ENCODE measurements at places on chromosomes 3 and 15. TPM values are rescaled to one million over a fixed set of nuclear protein-coding genes. Genes with fewer than 3 reads are reported as not detected.

GRCh38 chr15:67736810-67737209 lies 88.5 kb upstream of the SKOR1 start:
- no peaks in the 10 kb centered on the region for H3K27me3 ChIP-seq
- no peak for DNase-seq
- no peak overlapping the region for H3K27ac ChIP-seq

- peaks cover 20% of the 10 kb centered on the region for H3K36me3 ChIP-seq
- H3K27me3 ChIP-seq = no peaks in the 10 kb centered on the region
- H3K4me3 ChIP-seq = no peak overlapping the region
- no peak for DNase-seq
Observed at GRCh38 chr15:69454953-69455352, 2.3 kb downstream of the RPLP1 start.

DNA sequence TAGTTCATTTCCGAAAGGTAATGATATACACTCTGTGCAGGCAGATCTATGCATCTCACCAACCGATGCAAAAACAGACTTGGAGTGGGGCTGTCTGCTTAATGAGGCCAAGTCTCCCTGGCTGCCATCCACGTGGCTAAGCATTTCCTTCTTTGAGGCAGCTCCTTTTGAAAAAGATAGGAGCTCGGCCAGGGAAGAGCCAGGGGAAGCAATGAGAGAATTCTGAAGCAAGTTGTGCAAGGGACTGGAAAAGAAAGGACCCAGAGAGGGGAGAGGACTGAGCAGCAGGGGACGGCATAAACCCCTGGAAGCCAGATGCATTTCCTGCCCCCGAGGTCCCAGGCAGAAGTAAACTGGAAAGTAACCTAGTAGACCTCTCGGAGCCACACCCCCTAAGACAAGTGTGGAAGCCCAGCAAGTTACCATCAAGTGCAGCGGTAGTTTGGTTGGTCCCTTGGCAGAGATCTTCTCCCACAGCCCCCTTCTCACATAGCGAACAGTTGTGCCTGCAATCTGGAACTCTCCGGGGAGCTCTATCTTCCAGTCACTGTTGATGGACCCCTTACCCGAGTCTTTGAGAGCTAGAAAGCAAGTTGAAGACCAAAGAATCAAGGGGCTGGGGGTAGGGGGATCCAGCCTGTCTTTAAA lies 288.2 kb downstream of the ADAMTS17 start:
- H3K4me3 ChIP-seq = no peak overlapping the region
- peaks cover 28% of the 10 kb centered on the region for H3K4me1 ChIP-seq
- DNase-seq = no peak
- peaks cover 2% of the 10 kb centered on the region for H3K36me3 ChIP-seq
- no peak overlapping the region for H3K27ac ChIP-seq

DNA sequence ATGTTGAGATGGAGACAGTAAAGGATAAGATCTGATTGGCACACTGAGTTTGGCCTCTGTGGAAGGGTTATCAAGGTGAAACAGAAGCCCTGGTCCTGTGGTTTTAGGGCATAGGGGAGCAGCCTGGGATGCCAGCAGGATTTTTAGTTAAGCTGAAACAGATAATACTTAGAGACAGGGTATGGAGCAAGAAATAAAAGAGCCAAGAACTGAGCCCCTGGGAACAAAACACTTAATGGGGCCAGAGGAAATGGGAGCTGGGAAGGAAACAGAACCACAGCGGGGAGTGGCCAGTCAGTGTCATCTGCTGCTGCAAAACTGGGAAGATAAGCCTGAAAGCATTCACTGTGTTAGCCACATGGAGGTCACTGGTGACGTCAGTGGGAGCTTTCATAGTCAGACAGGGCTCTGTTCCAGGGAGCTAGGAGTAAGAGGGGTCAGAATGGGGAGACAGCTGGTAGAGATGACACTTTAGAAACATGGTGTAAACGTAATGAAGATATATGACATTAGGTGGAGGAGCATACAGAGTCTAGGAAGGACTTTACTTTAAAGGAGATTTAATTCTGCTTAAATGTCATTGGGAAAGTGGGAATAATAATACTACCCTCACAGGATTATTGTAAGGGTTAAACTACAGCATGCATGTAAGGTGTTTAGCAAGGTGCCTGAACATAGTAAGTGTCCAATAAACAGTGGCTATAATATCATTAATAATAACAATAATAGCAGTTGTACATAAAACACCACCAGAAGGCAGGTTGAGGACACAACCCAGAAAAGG lies 172.7 kb upstream of the CTNNB1 start:
- no peaks in the 10 kb centered on the region for H3K36me3 ChIP-seq
- no peaks in the 10 kb centered on the region for H3K27me3 ChIP-seq
- DNase-seq = peak; percentile 73
- peak overlapping the region; percentile 8 for H3K27ac ChIP-seq
- peaks cover 4% of the 10 kb centered on the region for H3K4me1 ChIP-seq

- no peaks in the 10 kb centered on the region for H3K4me1 ChIP-seq
- no peak overlapping the region for H3K27ac ChIP-seq
- H3K4me3 ChIP-seq = no peak overlapping the region
- no peak for DNase-seq
- H3K36me3 ChIP-seq = no peaks in the 10 kb centered on the region
Observed at GRCh38 chr3:143380449-143380848, 260.9 kb downstream of the CHST2 start.

GRCh38 chr15:82647045-82647834 lies at the start of gene CPEB1:
TSS of gene CPEB1 (minus strand) at chr15:82647363. CDS start at chr15:82628459, 18,904 bp downstream.
- no peak for DNase-seq
- no peak within 1 kb of the TSS for H3K4me3 ChIP-seq
- H3K4me1 ChIP-seq = peaks cover 27% of the 10 kb centered on the region
- peaks cover 2% of the 10 kb centered on the region for H3K36me3 ChIP-seq
- H3K27ac ChIP-seq = no peak within 1 kb of the TSS

DNA sequence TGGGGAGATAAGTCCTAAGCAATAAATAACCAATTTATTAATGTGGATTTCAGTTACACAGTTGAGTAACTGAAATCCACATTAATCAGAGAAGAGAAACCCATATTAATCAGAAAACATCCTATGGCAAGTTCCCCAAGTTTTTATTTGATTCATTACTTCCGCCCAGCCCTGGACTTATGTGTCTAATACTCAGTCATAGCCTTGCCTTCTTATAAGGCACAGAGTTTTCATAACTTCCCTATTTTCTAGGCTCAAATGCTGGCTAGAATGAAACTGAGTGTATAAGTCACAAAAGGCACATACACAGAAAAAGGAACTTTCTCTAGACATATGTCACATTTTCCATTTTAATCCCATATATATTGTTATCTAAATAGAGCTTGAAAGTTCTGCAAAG lies 28.8 kb downstream of the CD47 start:
- H3K36me3 ChIP-seq = no peaks in the 10 kb centered on the region
- no peak overlapping the region for H3K4me3 ChIP-seq
- H3K27ac ChIP-seq = no peak overlapping the region

The BTLA gene
- 0.10 TPM for total RNA-seq
